Dorsolateral prefrontal cortex (tissue), 122 donors: ENCODE measurements at places on chromosomes 11 and 22.

DNA sequence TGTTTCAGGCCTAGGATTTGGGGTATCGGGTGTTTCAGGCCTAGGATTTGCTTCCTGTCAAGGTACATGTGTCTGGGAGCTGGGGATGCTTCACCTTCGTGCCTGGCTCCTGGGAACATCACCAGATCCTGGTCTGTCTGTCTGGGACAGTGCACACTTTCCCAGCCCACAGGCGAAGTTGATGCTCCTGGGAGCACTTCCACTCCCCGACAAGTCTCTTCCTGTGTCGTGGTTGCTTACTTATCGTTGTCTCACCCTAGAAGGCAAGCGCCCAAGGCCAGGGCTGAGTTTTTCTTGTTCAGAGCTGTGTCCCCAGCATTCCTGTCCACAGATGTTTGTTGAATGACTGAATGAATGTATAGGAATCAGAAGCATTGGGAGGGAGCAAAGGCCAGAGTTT is 71.5 kb downstream of the LINC01488 start:
- no peak for DNase-seq

GRCh38 chr22:47629791-47630655 is 867.6 kb downstream of the TBC1D22A start:
- DNase-seq: no peak

GRCh38 chr11:119422809-119423508 is at the start of gene THY1:
TSS of gene THY1 (minus strand) at chr11:119423172. CDS start at chr11:119420905, 2,267 bp downstream.
- DNase-seq: peak; percentile 80

GRCh38 chr11:68783216-68783821 is 32.0 kb upstream of the TESMIN start:
- DNase-seq: no peak

DNA sequence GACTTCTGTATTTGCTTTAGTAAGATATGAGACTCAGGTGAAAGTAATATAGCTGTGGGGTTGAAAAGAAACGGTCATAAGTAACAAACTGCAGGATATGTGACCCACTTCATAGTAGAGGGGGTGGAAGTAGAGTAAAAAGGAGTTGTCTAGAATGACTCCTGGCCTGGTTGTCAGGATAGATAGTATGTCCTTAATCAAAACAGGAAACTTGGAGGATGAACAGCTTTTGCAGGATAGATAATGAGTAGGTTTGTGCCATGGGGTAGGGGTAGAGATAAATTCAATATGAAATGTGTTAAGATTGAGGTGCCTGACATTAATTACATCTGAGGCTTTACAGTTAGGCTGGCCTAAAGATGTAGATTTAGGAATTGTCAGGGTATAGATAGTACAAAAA is 47.0 kb upstream of the B3GNT6 start:
- no peak for DNase-seq

DNA sequence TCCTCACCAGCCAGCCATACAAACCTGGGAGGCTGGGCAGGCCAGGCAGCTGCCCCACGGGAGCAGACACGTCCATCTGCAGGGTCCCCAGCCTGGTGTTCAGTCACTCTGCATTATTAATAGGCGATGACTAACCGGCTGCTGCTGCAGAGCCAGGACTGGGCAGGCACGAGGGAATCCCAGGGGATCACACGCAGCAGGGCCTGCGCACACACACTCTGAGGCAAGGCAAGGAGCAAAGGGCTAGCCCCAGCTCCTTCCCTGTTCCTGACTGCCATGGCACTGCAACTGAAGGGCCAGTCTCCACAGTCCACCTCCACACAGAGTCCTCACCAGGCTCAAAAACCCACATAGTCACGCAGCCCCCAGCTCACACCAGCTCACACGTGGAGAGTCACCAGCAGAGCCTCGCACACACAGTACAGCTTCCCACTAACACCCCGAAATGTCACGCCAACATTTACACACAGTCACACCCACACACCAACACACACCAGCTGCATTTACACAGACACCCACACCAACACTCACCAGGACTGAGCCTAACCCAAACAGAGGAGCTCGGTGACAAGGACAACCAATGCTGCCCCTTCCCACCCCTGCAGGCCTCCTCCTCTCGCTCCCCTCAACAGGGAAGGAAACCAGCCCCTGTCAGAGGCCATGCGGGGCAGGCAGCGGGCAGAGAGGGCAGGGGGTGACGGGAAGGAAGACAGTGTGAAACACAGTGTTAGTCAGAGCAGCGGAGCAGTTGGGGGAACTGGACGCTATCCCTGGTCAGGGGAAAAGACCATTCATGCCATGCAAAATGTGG is 47.3 kb downstream of the NRXN2 start:
- DNase-seq: peak; percentile 81
